Activated CD4-positive, alpha-beta T cell treated with anti-CD3 and anti-CD28 coated beads for 48 hours (primary cell): ENCODE measurements at places on chromosomes 2 and 18.

- no peak for DNase-seq
These were observed 436.7 kb downstream of the LPIN1 start for GRCh38 chr2:12183032-12183645.

GRCh38 chr2:236395067-236395466 is 130.9 kb upstream of the ASB18 start:
- no peak for DNase-seq

DNA sequence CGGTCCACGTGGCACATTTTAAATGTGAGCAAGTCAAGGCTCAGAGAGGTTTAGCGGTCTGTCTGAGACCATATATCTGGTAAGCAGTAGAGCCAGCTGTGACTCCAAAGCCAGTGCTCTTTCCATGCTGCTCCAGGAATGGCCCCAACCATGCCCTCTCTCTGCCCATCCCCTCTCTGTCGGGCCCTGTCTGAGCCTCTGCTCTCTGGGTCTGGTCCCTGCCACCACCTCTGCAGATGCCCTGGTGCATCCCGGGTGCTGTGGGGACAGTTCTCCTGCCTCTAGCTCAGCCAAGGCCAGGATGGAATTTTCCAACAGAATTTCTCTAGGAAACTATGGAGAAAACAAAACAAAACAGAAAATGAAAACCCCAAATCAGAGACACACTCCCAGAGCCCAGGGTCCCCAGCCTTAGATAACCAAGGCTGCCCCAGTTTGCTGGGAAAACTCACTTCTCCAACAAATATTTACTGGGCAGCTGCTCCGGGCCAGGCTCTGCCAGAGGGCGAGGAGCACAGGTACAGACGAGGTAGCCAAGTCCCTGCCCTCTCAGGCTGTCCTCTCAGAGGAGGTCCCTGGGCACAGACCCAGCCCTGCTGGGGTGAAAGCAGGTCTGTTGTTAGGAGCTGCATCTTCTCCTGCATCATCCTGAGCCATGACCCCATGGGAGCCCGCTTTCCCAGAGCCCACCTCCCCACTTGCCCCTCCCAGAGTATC is 9.2 kb downstream of the ADRA2B start:
- DNase-seq: no peak

DNA sequence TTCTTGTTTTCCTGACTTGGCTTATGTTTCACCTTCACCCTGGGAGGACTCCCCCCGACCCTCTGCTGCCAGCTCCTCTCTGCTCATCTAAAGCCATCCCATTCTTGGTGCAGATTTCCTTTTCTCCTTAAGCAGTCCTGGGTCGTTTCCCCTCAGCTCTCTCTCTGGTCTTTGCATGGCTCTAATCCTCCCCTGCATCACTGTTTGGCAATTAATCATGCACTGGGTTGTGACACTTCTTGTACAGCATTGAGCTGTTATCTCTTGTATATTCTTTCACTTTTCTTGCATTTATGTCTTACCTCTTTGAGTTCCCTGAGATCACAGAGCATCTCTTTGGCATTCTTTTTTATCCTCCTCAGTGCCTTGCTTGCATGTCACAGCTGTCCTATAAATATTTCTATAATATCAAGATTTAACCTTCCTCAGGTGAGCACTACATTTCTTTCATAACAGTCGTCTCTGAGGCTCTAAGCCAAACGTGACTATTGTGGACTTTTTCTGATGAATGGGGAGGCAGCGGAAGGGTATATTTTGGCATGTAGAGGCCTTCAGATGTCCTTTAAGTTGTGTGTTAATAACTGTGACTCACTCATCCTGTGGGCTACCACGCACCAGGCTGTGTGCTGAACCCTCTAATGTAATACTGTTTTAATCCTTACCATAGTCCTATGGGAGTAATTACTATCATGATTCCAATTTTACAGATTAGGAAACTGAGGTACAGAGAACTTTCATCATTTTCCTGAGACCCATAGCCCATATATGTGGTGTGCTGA is 507.5 kb downstream of the SLC4A3 start:
- no peak for DNase-seq

GRCh38 chr2:60882971-60883753 is 1.8 kb downstream of the REL start:
- peak; percentile 26 for DNase-seq

DNA sequence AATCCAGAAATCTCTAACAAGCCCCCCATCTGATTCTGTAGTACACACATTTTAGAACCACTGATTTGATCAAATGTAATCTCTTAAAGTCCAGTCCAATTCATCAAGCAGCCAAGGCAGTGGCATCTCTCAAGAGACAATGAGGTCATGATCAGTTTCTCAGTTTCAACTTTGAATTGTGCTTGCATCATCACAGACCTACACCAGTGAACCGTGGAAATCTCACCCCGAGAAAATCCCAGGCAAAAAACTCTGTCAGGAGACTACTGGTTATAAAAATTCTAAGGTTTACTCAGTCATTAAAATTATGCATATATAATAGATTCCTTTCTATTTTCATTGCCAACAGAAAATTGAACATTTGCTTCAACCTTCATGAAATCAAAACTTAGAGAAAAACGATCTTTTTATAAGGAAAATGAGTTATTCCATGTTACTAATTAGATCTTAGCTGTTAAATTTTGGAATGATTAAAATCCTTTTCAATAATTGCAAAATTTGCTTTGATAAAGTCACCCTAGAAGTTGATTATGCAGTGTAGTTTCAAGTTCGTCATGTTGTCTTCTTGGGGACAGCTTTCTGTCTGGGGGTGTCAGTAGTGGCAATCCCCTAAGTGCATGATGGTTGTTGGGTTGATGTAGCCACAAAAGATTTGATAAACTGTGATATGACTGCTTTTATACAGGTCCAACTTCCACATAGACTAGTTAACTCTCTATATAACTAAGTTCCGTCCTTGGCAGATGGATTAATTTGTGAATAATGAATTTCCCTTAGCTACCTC is 235.0 kb downstream of the CAMKMT start:
- no peak for DNase-seq

DNA sequence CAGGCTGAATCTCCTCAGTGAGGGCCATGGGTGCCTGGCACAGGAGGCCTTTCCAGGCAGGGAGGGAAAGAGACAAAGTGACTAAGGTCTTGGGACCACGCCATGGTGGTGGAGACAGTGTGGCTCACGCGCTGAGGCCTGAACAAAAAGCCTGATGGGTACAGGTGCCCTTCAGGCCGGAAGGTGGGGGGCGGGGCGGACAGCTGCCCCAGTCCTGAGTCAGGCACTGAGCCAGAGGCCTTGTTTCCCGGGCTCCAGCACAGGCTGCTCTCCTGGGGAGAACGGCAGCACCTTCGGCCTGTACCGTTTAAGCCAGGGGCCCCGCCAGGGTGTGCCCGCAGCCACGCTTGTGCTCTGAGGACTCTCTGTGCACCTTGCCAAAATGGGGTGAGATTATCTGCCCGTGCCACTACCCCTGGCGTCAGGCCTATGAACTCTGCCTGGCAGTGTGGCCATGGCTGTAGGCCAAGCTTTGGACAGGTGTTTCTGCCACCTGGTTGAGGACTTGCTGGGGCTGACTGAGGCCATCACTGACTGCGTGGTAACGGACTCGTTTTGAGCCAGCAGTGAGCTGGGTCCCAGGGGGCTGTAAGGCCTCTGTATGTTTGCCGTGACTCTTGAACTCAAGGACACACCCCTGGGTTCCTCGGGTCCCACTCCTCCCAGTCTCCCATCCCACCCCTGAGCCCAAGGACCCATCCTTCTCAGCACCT is 31.7 kb upstream of the DNMT3A start:
- DNase-seq: no peak

DNA sequence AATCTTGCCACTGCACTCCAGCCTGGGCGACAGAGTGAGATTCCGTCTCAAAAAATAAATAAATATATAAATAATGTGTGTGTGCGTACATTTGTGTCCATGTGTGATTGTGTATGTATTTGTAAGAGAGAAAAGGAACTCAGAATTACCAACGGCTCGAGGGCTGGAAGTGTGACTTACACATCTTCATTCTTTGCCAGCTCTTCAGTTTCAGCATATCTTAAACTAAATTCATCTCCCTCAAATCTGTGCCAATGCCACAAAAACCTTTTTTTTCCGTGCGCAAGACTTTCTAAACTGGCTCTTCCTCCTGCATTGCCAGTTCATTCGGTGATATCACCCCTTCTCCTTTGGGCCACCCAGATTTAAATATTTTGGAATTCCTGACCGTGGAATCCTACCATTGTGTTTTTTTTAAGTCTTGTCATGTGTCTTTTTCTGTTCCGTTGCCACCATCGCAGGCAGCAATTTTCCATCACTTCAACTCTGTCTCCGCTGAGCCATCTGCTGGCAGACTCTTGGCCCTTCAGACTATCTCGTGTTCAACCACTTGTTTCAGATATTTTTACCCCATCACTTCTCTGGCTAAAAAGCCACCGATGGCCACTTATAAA is 77.0 kb upstream of the ZNF532 start:
- no peak for DNase-seq
